ENCODE measurements at places on chromosomes 1 and 21.
A peak's percentile ranks its signal among the peaks of the same experiment; 100 is the strongest.

- no peak for DNase-seq
These were observed 429.4 kb upstream of the TMPRSS15 start for GRCh38 chr21:18832950-18833349.

GRCh38 chr1:210715072-210715471 is 386.4 kb downstream of the HHAT start:
- no peak for DNase-seq

DNA sequence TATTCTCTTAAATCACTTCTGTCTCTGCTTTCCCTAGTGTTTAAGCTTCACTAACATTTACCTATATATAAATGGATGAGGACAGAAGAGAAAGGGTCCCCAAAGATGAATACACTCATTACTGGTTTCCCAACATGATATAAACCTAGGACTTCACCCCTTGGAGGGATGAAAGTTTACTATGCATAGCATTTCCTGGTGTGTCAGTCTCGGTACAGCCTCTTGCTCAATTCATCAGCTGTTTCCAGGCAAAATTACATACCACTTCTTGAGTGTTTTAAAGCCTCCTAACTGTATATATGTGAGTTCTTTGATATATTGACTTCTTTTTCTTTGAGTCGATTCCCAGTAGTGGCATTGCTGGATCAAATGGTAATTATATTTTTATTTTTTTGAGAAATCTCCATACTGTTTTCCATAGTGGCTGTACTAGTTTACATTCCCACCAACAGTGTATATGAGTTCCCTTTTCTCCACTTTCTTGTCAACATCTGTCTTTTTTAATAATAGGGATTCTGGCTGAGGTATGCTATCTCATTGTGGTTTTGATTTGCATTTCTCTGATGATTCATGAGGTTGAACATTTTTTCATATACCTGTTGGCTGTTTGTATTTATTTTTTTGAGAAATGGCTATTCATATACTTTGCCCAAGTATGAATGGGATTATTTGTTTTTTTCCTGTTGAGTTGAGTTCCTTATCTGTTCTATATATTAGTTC is 259.3 kb upstream of the CACYBP start:
- no peak for DNase-seq

DNA sequence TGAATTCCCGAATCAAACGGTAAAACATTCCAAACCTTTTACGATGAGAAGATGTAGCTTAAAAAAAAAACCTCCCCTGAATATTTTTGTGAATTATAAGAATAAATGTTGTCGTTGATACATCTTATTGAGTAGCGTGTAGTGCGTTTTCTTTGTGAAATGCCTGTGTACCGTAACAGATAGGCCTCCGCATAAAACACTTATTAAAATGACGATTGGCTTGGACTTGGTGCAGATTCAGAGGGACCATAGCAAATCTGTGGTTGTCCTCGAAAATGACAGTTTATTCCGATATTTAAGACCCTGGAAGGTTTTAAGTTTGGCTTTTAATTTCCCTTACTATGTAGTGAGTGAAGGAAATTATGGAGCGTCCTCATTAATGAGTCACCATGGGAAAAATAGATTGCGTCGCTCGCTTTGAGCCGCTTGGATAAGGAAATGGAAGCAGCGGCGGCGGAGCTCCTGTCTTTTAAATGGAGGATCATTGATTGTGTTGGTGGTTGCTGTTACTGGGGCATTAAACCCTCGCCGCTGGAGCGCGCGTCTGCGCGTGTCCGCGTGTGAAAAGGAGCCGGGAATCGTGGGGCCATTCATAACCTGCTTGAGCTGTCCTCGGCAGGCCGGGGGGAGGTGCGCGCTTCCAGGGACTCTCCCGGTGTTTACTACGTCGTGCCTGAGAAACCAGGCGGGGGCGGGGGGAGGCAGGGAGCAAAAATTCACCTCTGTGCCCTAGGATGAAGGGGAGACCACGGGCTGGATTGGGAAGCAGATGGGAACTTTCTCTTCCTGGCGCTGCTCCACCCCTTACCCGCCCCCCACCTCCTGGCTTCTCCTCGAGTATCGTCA is 1.6 kb downstream of the SPEN start:
- DNase-seq = peak; percentile 67

DNA sequence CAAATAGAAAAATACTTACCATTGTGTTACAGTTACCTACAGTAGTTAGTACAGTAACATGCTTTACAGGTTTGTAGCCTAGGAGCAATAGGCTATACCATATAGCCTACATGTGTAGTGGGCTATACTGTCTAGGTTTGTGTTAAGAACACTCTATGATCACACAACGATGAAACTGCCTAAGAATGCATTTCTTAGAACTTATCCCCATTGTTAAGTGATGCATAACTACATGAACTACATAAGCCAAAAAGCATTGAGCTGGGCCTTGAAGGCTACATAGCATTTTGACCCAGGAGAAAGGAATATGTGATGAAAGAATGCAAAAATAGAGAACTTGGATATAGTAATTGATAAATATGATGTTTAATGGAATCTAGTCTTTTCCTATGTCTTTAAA is 46.4 kb upstream of the JUN start:
- no peak for DNase-seq

DNA sequence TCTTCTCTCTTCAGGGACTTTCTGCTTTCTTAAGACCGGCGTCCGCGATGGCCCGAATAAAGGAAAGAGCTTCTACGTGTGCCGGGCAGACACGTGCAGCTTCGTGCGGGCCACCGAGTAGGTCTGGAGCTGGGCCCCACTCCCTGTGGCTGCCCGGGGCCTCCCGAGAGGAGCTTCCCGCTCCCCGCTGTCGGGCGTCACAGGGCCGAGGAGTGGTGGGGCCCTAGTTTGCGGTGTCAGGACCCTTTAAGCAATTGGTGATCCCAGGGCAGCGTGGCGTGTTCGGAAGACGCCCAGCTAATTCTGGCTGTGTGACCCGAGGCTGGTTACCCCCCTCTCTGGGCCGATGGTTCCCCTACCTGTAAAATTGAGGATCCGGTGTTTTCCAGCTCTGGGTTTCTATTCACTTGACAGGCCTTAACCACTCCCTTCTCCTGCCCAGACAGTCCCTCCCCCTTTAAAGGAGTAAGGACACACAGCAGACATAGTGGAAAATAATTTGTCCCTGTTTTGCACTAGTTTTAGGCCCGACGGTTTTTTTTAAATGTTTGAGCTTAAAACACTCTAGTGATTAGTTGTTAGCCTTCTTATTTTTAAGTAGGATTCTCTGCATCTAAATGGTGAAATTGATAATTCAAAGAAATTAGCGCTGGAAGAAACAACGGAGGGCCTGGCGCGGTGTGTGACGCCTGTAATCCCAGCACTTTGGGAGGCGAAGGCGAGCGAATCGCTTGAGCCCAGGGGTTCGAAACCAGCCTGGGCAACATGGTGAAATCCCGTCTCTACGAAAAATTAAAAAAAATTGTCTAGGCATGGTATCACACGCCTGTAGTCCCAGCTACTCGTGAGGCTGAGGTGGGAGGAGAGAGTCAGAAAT is 553 bp downstream of the TTF2 start:
- peak; percentile 34 for DNase-seq

DNA sequence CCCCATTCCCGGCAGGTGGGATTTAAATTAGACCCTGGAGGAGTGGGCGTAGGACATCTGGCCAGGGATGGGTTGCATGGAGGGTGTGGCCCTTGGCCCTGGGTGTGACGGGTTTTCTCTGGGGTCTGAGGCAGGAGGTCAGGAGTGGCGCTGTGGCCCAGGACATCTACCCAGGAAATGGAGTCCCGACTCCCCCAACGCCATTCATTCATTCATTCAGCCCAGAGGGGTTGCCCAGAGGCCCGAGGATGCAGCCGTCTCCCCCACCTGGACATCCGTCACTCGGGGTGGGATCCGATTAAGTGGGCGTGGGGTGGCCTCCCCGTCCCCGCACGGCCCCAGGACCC is 663 bp downstream of the ATP13A2 start:
- DNase-seq = peak; percentile 18

DNA sequence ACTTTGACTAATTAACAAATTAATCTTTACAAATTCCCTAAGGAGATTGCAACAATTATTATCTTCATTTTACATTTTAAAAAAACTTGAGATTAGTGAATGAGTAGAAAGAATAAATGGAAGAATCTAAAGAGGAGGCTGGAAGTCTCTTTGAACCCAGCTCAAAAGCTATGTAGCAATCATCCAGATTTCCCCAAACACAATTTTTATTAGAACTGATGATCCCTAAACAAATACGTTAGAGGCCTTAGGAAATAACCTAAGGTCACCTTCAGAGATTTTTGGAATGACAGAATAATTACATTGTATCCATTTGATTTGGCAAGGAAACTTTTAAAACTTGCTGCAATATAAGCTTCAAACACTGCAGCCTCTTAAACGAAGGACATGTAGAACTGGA is 242.4 kb upstream of the LYPLAL1 start:
- no peak for DNase-seq

DNA sequence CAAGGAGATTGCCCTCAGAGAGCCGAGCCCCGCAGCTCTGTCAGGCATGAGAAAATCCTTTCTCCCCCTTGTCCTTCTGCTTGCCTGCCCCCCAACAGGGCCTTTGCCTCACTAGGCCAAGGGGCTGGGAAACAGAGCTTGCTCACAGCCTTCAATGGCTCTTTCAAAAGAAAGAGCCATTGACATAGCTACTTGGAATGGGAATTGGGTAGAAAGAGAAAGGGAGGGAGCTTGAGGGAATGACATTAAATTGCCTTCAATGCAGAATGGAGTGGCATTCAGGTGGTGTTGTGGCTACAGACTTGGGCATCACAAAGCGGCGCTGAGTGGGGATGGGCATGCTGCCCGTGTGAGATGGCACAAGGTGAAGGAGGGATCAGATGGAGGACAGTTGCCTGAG is 13.2 kb downstream of the SYT11 start:
- no peak for DNase-seq

DNA sequence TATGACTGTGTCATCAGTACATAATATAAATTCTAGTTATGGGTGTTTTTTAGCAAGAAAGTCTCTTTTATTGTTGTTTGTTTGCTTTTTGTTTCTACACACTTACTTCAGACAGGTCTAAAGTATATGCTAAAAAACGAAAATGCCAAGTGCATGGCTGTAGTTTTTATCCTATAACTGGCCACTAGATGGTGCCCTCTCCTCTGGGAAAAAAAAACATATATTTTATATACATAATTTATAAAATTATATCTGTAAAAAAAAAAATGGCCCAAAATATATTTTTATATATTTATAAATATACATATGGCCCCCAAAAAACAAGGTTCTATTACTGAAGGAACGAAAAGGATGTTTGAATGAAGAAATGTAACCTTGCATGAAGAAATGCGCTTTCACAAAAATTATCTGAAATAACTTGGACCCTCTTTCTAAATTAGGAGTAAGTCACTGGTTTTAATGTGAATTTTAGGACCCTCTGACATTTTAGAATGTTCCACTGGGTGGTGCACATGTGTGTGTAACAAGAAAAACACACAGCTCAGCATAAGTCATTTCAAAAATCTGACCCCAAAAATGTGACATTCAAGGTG is 93.5 kb downstream of the TTLL7 start:
- DNase-seq = peak; percentile 38

- DNase-seq = peak; percentile 73
These were observed 10.5 kb downstream of the MTX1 start for GRCh38 chr1:155218854-155219591.

DNA sequence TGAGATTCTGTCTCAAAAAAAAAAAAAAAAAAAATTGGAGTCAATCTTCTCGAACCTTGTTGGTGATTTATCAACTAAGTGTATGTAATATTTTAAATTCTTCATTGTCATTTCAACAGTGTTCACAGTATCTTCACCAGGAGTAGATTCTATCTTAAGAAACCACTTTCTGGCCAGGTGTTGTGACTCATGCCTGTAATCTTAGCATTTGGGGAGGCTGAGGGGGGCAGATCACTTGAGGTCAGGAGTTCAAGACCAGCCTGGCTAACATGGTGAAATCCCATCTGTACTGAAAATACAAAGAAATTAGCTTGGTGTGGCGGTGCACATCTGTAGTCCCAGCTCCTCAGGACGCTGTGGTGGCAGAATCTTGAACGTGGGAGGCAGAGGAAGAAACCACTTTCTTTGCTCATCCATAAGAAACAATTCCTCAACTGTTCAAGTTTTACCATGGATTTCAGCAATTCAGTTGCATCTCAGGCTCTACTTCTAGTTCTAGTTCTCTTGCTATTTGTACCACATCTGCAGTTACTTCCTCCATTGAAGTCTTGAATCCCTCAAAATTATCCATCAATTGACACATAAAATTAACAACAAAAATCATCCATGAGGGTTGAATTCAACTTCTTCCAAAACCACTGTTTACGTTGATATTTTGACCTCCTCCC is 30.4 kb upstream of the EYA3 start:
- DNase-seq = no peak

GRCh38 chr1:149915429-149916192 is 2.0 kb downstream of the SV2A start:
- DNase-seq = no peak

GRCh38 chr1:13820456-13820855 is 120.5 kb downstream of the PRDM2 start:
- DNase-seq = no peak

GRCh38 chr1:85359874-85360721 is 83.7 kb upstream of the BCL10 start:
- DNase-seq = no peak

- no peak for DNase-seq
These were observed 51.5 kb downstream of the NAV1 start for GRCh38 chr1:201590474-201590873.

- no peak for DNase-seq
These were observed 448.5 kb upstream of the B3GALT2 start for GRCh38 chr1:193634876-193635275.
